NCI-H460 (cell line): ENCODE measurements at places on chromosomes 2 and 18.

DNA sequence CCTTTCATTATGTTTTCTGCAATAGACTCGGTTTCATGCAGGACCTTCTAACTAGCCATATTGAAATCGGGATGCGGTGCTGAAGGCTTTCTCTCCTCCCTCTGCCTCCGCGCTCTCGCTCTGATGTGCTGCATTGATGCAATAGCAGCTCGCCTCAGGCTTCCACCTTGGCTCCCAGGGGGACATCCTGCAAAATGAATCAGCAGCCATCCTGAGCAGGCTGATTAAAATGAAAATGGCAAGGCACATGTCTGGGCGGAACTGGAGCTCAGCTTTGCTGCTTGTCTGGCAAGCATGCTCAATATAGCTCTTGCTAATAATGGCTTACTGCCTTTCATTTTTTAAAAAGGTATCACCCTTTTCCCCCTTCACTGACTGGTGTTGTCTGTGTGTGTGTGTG is 806 bp upstream of the MYT1L start:
- DNase-seq: no peak

DNA sequence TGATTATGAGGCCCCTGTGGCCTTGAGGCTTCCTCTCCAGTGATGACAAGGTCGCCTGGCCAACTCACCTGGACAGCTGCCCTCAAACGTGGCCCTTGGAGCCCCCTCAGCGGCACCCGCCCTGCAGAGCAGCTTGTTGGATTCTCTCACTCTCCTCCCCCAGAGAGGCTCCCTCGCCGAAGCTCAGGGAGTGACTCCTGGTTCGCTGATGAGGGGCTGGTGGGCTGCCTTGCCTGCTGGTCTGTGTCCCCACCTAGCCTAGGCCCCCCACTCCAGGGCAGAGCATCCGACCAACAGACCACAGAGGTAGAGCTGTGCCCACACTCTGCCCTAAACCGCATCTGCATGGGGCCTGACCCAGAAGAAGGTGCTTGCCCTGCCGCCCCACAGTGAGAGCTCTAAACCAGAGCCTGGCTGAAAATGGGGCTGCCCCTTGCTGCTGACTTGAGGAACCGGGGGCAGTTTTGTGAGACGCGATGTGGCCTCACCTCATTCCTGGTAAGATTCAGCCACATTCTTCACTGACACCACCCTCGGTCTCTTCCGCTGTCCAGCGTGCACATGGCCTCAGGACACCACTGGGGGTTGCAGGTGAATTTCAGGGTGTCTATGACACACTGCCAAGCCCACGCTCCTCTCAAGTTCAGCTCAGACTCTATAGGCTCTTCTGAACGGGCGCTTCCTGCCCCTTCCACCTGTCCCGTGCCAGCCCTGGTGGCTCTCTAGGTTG is 131.6 kb downstream of the CABLES1 start:
- DNase-seq: no peak

DNA sequence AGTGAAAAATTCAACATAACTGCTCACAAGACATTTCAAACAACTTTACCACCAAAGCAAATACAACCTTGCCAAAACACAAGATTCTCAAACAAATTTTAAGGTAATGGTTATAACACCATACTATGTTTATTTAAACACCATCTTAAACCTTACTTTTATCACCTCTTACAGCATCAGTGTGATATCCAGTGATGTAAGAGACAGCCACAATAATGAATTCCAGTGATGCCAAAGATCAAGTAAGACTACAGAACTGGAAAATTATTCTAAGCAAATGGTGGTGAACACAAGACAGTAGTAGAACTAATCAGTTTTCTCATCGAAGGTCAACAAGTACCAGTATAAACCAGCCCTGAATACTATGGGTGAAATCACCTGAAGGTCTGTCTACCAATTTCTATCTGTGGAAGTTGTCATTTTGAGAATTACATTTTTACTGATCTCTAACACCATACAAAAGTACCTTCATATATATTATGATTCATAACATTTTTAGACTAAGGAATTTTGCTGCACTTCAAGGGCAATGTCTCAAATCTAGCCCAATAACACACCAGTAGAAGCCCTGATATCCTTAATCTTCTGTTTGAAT is 146.2 kb downstream of the RBMS1 start:
- no peak for DNase-seq

DNA sequence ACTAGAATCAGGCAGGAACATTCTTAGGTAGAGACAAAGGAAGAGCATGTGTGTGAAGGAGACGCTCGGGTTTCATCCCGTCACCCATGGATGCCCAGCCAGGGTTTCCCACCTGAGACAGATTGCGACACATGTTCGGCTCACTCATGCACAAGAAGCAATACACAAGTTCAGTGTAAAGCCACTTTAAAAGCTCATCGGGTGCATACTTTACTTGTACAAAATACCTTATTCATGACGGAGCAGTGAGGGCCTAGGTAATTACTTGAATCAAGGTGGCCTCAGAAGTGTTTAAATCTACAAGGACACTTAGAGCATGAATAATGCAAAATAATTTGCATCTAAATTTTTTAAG is 42.0 kb downstream of the ZEB2 start:
- DNase-seq: no peak

DNA sequence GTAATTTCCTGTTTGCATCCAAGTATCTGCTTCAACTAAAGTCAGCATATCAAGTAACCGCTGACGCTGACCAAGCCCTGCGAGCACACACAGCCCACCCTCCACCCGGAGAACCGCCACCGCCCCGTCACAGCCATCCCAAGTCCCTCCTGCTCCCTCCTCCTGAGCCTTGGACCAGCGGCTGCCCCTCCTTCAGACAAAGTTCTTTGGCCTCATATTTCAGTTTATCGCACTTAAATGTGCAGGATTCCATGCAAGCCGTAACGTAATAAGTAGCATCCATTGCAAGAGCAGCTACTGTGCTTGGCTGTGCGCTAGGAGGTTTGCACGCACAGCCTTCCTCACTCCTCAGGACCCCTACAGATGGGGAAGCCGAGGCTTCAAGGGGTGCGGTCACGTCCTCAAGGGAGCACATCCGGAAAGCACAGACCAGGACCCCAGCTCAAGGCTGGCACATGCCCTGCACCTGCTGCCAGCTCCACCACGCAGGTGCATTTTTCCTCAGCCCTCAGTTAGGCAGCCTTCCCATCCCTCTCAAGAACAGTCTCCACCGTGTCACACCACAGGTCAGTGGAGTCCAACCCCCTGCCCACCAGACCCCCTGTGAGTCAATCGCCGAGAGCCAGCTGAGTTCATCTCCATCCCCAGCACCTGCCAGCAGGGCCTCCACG is 17.1 kb downstream of the PXDN start:
- no peak for DNase-seq

GRCh38 chr2:126406267-126406666 is 249.7 kb upstream of the GYPC start:
- DNase-seq: no peak

- no peak for DNase-seq
These were observed 174.8 kb downstream of the HDAC4 start for GRCh38 chr2:239225871-239226561.

DNA sequence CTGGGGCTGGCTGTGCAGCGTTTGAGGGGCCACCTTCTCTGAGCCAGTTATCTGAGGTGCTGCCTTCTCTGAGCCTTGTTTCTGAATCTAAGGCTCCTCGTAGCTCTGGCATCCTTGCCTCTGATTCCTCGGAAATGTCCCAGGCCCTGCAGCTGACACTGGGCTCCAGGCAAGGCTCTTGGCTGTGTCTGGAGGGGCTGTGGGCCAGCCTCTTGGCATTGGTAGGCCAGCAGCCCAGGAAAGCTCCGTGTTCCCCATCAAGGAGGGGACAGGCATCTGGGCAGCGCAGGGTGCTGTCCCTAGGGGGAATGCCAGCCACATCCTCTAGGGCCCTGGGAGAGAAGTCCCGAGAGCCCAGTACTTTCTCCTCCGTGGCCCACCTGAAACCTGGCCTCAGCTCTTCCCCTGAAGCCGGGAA is 40.7 kb upstream of the TAF1B start:
- no peak for DNase-seq

GRCh38 chr2:240450532-240451107 is 15.2 kb downstream of the GPC1 start:
- DNase-seq: no peak

- DNase-seq: peak; percentile 36
These were observed 354.6 kb upstream of the SETBP1 start for GRCh38 chr18:44325903-44326635.
